ENCODE measurements at places on chromosomes 16 and 17.
A peak's percentile ranks its signal among the peaks of the same experiment; 100 is the strongest.

GRCh38 chr17:19705201-19705600, 11.2 kb downstream of the SLC47A2 start:
- no peak for DNase-seq

- no peak for DNase-seq
Observed at GRCh38 chr17:79676796-79677195, 53.9 kb upstream of the ENPP7 start.

DNA sequence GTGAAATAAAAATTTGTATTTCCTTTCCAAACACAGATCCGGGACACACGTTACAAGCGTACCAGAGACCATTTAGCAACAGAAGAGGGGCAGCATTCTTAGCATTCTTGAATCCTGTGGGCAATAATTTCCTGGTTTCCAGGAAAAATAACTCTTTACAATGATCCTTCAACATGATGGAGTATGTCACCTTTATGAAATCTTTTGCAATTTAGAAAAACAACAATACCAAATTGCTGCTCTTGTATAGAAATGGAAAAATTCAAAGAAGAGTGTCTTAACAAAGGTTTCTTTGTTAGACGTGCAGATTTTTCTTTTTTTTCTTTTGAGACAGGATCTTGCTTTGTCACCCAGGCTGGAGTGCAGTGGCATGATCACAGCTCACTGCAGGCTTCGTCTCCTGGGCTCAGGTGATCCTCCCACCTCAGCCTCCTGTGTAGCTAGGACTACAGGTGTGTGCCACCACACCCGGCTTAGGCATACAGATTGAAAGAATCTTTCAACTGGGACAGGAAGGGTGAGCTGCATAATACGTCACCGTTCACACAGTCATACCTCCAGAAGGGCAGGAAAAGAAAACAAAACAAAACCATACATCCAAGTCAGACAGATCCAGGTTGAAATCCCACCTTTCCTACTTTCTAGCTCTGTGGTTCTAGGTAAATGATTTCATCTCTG, 10.8 kb upstream of the GCSH start:
- no peak for DNase-seq

- DNase-seq, result no peak
Observed at GRCh38 chr17:80884811-80885210, 106.8 kb upstream of the CHMP6 start.

GRCh38 chr17:40857535-40857934, 9.5 kb downstream of the KRT12 start:
- DNase-seq, result no peak

- no peak for DNase-seq
Observed at GRCh38 chr16:57613514-57613913, 14.9 kb upstream of the ADGRG1 start.

- DNase-seq, result no peak
Observed at GRCh38 chr17:179781-180380, 1.6 kb downstream of the DOC2B start.

DNA sequence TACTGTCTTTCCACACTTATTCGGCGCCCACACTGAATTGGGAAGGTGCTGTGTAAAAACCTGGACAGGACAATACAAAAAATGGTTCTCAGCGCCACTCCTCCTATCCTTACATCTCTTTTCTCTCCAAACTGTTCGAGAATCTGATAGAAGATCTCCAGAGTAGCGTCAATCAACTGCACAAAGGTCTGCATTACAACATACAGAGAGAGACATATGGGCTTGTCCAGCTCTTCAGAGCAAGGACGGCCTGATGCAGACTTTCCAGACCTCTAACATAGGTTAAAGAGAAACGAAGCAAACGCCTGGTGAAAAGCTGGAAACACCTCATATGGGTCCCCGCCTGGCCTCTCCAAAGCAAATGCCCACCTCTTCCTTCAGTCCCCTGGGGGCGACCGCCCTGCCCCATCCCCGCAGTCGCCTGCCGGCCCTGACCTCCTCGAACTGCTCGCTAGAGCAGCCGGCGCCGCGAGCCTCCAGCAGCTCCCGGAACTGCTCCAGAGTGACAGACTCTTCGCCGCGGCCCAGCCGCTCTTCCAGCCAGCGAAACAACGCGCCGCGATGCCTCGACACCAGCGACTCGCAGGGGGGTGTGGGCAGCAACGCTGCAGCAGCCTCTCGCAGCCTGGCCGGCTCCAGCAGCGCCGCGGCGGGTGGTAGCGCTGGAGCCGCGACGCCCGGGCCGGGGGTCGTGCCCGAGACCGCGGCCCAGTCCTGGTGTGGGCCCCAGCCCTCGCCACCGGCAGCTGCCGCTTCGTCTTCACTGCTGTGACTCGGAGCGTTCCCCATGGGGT, 526 bp downstream of the ZZEF1 start:
- DNase-seq, result no peak

- no peak for DNase-seq
Observed at GRCh38 chr16:86320237-86320595, 190.1 kb upstream of the FOXF1 start.

DNA sequence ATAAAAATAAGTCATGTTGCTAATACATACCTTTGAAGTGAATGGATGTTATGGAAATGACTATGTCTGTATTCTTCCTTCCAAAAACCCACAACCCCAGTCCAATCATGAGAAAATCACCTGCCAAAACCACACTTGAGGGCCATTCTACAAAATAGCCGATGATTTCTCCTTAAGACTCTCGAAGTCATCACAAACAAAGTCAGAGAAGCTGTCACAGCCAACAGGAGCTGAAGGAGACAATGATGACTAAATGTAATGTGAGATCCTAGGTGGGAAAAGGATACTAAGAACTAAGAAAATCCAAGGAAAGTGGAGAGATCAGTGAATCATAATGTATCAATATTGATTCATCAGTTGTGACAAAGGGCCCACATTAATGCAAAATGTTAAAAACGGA, 432.9 kb upstream of the DYNLRB2 start:
- no peak for DNase-seq

- DNase-seq, result no peak
Observed at GRCh38 chr17:53101706-53102105, 721.0 kb upstream of the KIF2B start.

DNA sequence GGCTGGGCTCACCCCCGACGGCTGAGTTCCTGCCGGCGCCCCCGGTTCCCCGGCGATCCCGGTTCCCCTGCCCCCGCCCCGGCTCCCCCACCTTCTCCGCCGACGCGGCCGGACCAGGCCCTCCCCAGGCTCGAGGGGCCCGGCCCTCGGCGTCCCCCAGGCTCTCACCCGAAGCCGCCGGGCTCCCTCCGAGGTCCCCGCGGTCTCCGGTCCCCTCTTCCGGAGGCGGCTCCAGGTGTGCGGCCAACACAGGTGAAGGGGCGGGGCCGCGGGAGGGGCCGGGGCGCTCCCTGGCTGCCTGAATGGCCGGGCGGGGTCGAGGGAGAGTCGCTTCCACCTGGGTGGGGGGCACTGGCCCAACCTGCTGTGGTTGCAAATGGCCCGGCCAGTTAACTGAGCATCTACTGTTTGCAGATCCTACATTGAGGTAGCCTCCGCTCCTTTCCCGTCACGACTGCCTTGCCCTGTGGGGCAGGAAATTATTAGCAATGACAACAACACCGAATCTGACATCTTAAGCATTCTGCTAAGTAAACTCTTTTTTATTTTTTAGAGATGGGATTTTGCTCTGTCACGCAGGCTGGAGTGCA, at the start of gene BICDL2:
Gene BICDL2 (minus strand): TSS at position 219 of the 590 bp plus-strand sequence. CDS start 1,448 bp downstream, outside the sequence.
- no peak for DNase-seq

DNA sequence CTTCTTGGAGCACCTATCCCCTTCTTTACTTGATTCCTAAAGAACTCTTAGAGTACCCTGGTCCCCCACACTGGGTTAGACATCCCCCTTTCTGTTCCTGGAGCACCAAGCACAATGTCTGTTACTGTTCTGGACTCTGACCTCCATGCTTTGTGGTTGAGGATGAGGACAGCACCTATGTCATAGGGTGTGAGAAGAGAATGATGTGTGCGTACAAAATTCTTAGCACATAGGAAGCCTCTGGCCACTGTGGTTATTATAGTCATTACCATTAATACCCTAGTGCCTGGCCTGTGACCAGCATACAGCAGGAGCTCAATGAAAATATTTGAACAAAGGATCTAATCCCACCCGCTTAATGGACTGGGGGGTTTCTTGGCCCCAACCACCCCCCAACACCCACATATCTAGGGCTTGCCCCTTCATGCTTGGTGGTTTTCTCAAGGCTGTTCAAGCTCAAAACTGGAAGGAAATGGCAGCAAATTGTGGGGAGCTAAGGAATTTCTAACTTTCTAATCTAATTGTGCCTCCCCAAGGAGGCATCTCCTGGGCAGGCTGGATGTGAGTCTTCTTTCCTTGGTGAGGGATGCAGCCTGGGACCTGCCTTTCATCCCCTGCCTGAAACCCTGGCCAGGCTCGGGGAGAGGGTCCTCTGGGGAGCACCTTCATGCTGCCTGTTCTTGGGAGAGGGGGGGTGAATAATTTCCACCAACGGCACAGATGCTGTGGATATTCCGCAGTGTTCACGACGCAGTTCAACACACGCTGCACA, 1.5 kb upstream of the CMIP start:
- DNase-seq, result no peak

GRCh38 chr16:66578651-66579531, at the start of gene CMTM2:
TSS of gene CMTM2 (plus strand) at chr16:66579463. CDS start at chr16:66579608, 145 bp downstream.
- DNase-seq, result peak; percentile 75

DNA sequence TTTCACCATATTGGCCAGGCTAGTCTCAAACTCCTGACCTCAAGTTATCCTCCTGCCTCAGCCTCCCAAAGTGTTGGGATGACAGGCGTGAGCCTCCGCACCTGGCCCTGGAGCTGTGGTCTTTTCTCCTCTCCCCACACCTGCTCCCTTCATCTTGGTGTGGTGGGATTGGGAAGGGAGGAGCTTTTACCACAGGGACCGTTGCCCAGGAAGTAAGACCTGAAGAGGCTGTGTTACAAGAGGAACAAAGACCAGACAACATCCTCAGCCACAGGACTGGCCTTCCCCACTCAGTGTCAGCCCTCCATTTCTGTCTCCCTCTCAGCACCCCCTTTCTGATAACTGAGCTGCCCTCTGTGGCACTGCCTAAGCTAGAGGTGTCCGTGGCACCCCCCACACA, 9.4 kb upstream of the C17orf113 start:
- no peak for DNase-seq

DNA sequence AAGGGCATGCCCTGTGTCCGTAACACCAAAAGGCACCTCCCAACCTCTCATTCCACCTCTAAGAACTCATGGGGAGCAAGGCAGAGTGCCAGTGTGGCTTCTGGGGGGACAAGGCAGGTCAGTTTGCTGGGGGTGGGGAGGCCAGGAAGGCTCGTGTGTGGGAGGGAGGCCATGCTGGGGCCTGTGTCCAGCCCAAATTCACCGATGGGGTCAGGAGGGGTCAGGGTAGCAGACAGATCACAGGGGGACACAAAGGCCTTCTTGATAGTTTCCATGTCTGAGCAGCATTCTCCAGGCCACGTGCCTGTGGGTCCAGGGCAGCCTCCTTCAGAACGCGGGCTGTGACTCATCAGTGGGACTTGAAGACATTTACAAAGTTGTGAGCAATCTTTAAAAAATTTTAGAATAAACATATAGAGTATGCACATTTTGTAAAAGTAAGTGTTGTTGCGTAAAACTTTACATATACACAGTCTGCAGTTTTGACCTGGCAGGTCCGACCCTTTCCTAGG, 20.9 kb downstream of the SPACA3 start:
- no peak for DNase-seq

GRCh38 chr16:64983963-64984362, 137.9 kb downstream of the CDH11 start:
- DNase-seq, result no peak

DNA sequence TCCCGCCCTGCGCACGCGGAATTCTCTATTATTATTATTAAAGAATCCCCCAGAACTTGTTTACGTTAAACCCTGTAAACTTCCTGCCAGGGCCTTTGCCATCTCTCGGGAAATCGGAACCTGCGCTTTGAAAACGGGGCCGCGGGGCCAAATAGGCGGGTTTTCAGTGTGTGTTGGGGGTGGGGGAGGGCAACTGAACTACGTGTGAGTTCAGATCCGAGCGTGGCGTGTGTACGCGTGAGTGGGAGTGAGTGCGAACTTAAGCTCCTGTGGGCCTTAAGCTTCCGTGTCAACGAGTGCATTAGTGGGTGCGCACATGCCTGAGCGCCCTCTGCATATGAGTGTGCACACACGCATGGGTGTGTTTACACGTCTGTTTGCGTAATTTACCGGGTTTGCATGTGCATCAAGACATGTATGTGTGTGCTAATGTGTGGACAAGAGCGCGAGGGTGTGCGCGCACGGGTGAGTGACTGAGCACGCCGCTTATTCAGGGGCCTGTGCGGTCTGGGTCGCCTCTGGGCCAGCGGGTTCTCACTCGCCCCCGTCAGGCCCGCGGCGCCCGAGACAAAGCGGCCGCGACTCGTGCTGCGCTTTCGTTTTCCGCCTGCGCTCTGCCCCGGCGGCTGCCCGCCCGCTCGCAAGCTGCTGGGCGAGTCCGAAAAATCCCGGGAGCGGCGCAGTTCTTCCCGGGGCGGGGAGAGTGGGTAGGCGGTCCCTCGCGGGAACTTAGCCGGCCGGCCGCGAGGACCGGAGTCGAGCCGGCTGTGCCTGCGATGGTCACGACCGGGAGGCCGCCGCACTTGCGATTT, 1.2 kb upstream of the FOXF1 start:
- DNase-seq, result peak; percentile 67

DNA sequence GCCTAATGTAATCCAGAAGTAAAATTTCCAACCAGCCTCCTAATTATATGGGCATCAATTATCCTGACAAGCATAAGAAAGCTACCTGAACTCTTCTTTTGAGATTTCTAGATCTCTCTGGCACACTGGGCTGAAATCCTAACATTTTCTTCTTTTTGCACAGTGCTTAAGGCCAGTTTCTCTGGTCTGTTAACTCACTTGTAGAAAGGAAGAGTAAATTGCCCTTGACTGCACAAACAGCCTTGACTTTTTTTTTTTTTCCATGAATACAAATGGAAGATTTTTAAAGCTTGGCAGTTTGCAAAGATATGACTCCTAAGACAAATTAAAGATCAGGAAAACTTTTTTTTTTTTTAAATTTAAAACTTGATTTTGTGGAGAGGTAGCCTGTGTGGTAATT, 291.2 kb upstream of the MON1B start:
- no peak for DNase-seq

- DNase-seq, result no peak
Observed at GRCh38 chr17:17500999-17501605, 4.9 kb upstream of the RASD1 start.

DNA sequence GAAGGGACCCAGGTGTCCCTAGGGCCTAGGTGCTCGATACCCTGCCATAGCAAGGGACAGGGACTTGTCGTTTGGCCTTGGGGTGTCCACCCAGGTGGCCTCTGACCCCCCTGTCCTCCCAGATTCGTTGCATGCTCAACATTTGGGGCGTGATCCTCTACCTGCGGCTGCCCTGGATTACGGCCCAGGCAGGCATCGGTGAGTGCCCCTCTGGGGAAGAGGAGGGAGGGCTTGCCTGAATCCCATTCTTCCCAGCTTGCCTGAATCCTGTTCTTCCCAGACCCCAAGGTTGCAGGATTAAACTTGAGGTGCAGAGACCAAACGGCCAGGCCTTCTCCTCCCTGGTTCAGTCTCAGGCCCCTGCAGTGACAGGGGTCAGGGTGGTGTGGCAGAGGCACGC, 3.2 kb downstream of the SLC12A3 start:
- DNase-seq, result no peak

GRCh38 chr17:50585346-50585745, 24.8 kb downstream of the CACNA1G start:
- no peak for DNase-seq

GRCh38 chr16:2912330-2913199, 834 bp downstream of the FLYWCH1 start:
- DNase-seq, result peak; percentile 77

GRCh38 chr17:13728781-13729180, 127.1 kb upstream of the HS3ST3A1 start:
- no peak for DNase-seq

- DNase-seq, result peak; percentile 65
Observed at GRCh38 chr17:40025991-40026815, 11.0 kb downstream of the CSF3 start.

All from activated CD8-positive, alpha-beta memory T cell treated with anti-CD3 and anti-CD28 coated beads for 24 hours (primary cell).